ENCODE measurements at places on chromosomes 1 and 21. TPM values are rescaled to one million over a fixed set of nuclear protein-coding genes. Genes with fewer than 3 reads are reported as not detected.

The FRRS1 gene
- 21.7 TPM for total RNA-seq

DNA sequence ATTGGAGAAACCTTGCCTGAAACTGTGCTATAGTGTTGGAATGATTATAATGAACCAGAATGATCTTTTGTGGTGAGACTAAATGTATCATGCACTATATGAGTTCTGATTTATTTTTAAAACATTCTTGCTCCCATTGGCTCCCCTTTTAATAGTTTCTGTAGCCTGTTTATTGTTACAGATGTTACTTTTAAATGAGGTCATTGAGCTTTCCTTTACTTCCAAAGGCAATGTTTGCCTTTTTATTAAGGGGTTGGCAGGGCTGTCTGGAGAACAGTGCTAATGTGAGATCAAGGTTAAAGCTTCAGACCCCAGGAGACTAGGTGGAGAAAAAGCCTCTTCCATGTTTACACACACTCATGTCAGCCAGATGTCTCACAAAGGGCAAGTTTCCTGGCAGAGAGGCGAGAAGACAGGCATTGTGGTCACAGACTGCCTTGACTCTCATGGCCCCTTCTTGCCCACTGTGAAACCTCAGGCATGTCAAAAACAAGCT lies 120.6 kb upstream of the RAVER2 start:
- H3K27ac ChIP-seq: no peak overlapping the region
- no peaks in the 10 kb centered on the region for H3K27me3 ChIP-seq
- peak; percentile 57 for DNase-seq
- peaks cover 5% of the 10 kb centered on the region for H3K4me1 ChIP-seq
- no peak overlapping the region for H3K4me3 ChIP-seq
- H3K36me3 ChIP-seq: no peaks in the 10 kb centered on the region

GRCh38 chr1:197174818-197175217 lies 28.3 kb upstream of the ASPM start:
- H3K4me3 ChIP-seq: no peak overlapping the region
- DNase-seq: no peak
- no peaks in the 10 kb centered on the region for H3K27me3 ChIP-seq
- peaks cover 6% of the 10 kb centered on the region for H3K36me3 ChIP-seq
- no peak overlapping the region for H3K27ac ChIP-seq

DNA sequence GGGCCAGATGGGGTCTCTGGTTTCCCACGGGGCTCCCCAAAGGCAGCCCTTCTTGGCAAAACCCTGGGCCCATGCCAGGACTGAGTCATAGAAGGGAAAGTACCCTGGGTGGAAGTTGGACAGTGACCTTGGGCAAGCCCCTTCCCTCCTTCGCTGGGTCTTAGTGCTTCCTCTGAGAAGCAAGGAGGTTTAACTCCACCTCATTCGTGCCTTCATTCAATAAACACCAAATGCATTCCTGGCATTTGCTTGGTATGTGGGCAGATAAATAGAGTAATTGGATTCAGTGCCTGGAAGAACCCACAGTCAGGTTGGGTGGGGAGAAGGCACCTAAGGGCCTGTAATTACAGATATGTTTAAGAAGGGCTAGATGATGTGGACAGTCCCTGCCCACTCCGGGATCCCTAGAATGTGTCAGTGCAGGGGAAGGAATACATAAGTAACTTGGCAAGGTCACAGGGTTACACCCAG lies 36.3 kb upstream of the CITED4 start:
- H3K4me1 ChIP-seq: peaks cover 14% of the 10 kb centered on the region
- H3K27ac ChIP-seq: no peak overlapping the region
- H3K27me3 ChIP-seq: no peaks in the 10 kb centered on the region

- no peaks in the 10 kb centered on the region for H3K36me3 ChIP-seq
- H3K4me1 ChIP-seq: peaks cover 5% of the 10 kb centered on the region
- H3K4me3 ChIP-seq: no peak overlapping the region
Measured at GRCh38 chr1:151010346-151010726, 2.1 kb downstream of the PRUNE1 start.

- no peak overlapping the region for H3K4me3 ChIP-seq
- H3K4me1 ChIP-seq: no peaks in the 10 kb centered on the region
- peaks cover 4% of the 10 kb centered on the region for H3K27me3 ChIP-seq
- no peak for DNase-seq
- no peaks in the 10 kb centered on the region for H3K36me3 ChIP-seq
Measured at GRCh38 chr1:234229581-234230387, 143.5 kb upstream of the COA6 start.

DNA sequence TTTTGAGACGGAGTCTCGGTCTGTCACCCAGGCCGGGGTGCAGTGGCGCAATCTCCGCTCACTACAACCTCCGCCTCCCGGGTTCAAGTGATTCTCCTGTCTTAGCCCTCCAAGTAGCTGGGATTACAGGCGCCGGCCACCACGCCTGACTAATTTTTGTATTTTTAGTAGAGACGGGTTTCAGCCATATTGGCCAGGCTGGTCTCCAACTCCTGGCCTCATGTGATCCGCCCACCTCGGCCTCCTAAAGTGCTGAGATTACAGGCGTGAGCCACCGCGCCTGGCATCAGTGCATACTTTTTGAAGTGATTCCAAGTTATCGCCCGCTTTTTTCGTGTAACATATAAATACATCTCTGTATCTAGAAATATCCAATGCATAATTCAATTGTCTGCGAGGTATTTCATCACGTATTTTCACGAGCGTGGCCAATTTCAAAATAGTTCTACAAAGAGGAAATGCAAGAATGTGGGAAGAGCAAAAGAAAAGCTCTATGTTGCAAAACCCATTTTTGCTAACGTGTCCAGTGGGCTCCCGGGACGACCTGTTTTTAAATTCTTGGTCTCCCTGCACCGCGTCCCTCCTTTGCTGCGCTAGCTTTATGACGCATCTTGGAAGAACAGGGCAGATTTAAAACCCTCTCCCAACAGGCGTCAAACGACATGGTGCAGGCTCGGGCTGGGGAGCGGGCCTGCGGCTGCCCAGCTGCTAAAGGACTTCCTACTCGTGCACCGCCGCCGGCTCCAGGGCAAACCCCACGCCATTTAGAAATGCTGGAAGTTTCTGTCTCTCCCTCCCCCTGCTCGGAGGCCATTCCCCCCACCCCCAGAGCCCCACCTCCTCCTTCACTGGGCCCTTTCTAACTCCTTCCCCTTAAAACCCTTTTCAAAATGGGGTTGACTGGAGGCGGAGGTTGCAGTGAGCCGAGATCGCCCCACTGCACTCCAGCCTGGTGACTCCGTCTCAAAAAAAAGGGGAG lies 923 bp upstream of the IFNGR2 start:
- peaks cover 4% of the 10 kb centered on the region for H3K36me3 ChIP-seq
- H3K27me3 ChIP-seq: no peaks in the 10 kb centered on the region
- DNase-seq: peak; percentile 71
- peaks cover 7% of the 10 kb centered on the region for H3K4me1 ChIP-seq
- peak overlapping the region; percentile 74 for H3K27ac ChIP-seq
- peak overlapping the region; percentile 79 for H3K4me3 ChIP-seq

The CYP4A11 gene
- not detected for total RNA-seq

Data from IMR-90 (cell line).